ENCODE measurements at places on chromosomes 2 and 18.

GRCh38 chr2:158695305-158695704 lies 99.8 kb upstream of the DAPL1 start:
- DNase-seq = no peak

DNA sequence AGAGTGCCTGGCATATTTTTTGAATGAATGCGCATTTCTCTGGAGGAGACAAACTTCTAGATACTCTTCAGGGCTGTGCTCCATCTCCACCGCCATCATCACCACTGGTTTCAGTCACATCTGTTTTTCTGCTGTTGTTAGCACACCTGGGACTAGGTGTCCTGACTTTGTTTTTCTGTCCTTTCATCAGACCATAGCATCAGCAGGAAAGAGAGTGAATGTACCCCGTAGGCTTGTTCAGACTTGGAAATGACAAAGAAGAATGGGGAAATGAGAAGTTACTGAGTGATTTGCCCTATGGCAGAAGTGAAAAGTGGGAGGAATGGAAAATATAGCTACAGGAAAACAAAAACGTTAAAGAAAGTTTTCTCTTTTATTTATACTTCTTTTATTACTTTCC lies 965.2 kb upstream of the FANCL start:
- DNase-seq = no peak

DNA sequence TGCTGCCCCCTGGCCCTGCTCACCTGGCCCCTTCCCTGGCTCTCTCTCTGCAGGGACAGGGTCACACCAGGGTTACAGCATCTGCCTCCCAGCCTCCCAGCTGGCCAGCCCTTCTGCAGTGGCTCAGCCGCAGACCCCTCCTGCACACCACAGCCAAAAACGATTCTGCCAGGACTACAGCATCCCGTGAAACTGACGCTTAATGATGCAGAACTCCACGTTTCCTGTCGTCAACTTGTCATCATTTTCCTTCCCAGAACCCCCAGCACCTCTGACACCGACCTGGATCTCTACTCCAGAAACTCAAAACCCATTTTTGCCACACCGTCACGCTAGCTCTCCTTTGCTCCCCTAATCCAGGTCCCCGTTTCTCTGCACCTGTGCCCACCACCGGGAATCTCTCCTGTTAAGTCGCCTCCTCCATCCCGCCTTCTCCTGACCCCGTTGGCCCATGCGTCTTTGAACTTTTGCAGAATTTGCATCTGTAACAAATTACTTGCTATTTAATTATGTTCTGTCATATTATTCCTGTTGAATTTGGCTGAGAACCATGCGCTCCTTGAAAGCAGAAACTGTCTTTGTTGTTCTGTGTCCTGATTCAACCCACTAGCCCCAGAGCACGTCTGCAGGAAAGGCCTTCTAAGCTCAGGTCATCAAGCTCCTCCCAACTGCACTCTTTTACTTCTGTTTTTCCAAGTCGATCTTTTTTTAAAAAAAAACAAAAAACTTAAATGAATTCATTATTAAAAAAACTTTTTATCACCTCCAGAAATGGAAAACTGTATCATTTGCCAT lies 173.2 kb upstream of the COPS8 start:
- no peak for DNase-seq

GRCh38 chr2:239735131-239735828 lies 289.9 kb downstream of the NDUFA10 start:
- no peak for DNase-seq

DNA sequence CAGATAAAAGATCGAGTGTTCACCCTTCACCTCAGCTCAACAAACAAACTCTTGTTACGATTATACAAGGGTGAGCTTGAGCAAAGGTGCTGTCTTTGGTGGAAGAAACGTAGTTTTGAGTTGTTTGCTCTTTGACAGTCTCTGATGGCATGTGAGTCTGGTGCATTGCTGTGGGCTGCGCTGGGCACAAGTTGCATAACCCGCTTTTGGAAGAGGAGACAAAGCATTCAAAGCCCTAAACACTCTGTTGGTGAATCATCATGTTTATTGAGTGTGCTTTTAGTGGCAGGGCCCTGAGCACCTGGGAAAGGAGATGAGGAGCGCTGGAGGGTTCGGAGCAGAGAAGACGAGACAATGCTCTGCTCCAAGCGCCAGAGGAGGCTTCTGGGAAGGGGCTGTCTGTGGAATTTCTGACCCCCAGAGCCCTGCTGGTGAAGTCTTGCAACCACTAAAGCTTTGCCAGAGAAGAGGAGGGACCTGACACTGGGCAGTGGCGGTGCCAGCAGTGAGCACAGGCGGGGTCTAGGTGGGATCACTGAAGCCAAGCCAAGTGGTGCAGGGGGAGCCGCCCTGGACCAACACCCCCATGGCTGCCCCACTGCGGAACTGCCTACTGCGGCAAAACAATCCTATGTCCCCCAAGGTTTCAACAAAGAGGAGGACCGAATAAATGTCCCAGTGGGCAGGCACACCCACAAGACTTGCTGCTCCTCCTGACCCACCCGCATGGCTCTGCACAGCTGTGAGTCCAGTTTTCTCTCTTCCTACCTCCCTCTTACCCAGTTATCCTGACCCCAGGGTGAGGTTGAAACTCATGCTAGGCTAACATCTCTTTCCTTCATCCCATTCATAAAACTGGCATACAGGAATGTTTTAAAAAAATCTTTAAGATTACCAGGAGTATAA lies 64.0 kb downstream of the TNFRSF11A start:
- no peak for DNase-seq

- DNase-seq = no peak
These were observed 20.4 kb downstream of the FMNL2 start for GRCh38 chr2:152355409-152355831.
